ENCODE measurements at places on chromosomes 3 and 15. TPM values are rescaled to one million over a fixed set of nuclear protein-coding genes. Genes with fewer than 3 reads are reported as not detected.

- DNase-seq, result no peak
Measured at GRCh38 chr15:48868536-48868935, 9.4 kb upstream of the EID1 start.

The MESP1 gene
- 2.4 TPM for total RNA-seq

The TLR9 gene
- 0.79 TPM for total RNA-seq

GRCh38 chr3:40009991-40010390, 200.6 kb downstream of the MYRIP start:
- no peak for DNase-seq

GRCh38 chr3:39011191-39011736, 40.5 kb downstream of the SCN11A start:
- DNase-seq, result no peak

DNA sequence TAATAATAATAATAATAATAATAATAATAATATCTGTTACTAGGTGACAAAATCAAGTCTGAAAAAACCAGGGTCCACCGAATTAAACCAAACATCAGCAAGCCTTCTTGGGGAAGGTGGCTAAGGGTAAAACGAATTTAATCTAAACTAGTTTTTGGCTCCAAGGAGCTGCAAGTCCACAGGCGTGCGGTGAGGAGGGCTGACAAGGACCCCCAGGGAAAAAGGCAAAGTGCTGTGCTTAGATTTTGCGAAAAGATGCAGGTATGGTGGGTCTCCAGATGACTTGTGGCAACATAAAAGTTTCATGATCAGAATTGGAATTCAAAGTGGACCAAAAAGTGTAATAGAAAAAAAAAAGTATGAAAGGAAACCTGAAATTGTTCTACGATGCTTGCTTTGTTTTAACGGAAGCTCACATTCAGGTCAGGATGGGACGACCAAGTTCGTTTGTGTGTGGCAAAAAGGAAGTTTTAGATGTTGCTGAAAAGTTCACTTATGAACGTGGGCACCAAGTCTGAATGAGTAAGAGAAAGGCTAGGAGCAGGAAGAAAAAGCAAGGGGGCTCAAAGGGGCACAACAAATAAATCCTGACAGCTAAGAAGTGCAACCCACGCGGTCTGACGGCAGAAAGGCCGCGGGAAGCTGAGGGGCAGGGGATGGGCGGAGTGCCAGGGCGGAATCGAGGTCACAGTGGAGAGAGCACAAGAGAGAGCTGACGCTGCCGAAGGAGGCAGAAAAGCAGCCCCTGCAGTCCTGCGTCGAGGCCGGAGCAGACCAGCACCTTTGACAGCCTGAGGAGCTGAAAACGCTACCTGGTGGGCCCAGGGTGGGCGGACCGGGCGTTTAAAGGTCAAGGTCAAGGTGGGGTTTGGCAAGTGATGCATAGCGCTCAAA, 1.1 kb downstream of the WDR82 start:
- DNase-seq, result peak; percentile 84

The CISH gene
- total RNA-seq, result 380 TPM

DNA sequence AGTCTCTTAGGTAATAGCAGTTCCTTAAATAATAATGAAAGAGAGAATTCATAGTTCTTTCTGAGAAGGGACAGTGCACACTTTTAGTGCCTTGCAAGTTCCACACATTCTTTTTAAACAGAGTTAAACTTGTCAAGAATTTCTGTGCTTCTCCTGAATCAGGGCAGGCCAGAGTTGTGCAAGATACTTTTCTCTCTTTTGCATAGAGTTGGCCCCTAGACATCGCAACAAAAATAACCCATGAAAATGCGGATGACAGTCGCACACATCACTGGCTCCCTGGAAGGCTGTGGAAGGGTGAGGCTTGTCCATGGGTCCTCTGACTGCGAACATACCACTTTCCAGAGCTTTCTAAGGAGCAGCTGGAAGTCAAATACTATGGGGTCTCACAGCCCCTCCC, 40.1 kb downstream of the FBLN2 start:
- DNase-seq, result no peak

GRCh38 chr3:126064627-126065258, 19.2 kb downstream of the SLC41A3 start:
- DNase-seq, result no peak

Data from activated CD8-positive, alpha-beta T cell treated with anti-CD3 and anti-CD28 coated beads, Interleukin-2, amount 10 ng/mL, durations not matched to agents 7 days and 5 days (primary cell).